Stimulated activated naive B cell treated with anti-CD40 and anti-IgM and Interleukin-4, amounts not matched to agents 10 μg/mL and 1 μg/mL and 100 μg/mL, for 72 hours (primary cell): ENCODE measurements at places on chromosomes 4 and X.

DNA sequence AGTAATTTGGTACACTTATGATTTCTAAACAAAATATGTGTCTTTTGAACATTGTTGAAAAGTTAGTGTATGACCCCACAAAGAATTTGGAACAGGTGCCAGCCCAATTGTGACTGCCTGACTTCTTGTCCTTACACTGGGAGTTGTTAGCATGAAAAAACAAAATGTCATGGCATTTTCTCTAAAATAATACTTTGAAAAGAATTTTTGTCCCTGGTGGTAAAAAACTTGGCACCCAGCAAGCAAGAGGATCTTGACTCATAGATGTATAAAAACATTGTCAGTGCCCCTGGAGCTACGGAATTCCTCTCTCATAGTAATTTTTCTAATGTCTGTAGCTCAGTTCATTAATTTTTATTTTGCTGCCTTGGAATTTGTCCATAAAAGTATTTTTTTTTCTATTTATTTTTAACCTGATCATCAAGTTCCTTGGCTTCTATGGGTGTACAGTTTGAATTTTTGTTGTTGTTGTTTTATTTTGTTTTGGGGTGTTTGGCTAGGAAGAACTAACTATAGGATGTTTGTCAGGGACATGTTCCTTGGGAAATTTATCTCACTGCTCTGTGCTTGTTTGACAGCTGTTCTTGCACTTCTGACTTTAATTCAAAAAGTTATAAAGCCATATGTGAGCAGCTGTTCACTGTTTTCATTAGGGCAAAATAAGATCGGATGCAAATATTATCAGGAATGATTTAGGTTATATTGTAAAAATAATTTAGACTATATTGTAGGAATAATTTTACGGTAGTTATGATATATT is 95.4 kb upstream of the NUDT6 start:
- no peak for DNase-seq

- DNase-seq: no peak
These were observed 6.6 kb downstream of the USP26 start for GRCh38 chrX:133090236-133090809.

DNA sequence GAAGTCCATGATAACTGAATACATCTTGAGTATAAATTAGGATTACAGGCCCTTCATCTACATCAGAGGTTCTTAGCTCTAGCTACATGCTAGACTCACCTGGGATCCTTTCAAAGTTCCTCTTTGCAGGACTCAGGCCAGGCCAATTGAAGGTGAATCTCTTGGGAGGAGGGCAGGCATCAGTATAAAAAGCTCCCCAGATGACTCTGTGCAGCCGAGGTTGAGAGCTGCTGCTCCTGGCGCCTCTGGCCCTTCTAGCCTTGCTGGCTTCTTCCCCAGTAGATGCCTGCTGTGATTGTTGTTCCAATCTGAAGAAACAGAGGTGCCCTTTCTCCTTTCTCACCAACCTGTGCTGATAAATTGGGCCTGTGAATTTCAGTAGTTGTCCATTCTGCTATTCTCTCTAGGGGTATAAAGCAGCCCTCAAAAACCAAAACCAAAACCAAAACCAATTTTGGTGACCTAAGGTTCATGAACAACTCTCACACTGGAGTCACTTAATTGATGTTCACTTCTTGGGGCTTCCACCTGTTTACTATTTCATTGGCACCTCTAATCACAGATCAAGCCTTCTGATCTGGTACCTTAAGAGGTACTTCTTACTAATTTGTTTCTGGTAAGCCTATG is 78.7 kb downstream of the SUPT20HL2 start:
- no peak for DNase-seq

DNA sequence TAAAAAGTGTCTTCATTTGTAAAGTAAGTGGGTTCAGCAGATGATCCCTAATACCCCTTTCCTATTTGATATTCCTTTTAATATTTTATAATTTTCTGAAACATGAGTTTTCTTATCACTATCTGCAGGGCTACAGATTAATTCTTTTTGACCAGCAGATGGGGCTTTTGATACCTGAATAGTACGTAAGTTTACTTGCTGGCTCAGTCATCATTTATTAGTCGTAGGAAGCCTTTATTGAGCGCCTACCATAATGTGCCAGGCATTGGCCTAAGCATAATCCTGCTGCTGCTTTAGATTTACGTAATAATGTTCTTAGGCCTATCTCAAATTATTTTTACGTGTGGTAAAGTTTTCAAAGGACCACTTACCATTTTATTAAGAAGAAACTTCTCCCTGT is 33.1 kb downstream of the OSTC start:
- no peak for DNase-seq

- DNase-seq: no peak
These were observed 543.6 kb upstream of the SMIM31 start for GRCh38 chr4:164210377-164210776.

GRCh38 chr4:153434190-153434589 is 32.0 kb upstream of the TMEM131L start:
- no peak for DNase-seq

GRCh38 chrX:94743478-94743877 is 1069.5 kb downstream of the FAM133A start:
- DNase-seq: no peak

GRCh38 chrX:42495139-42495538 is 282.8 kb downstream of the PPP1R2C start:
- no peak for DNase-seq

GRCh38 chrX:48083212-48083611 is 11.8 kb upstream of the ZNF630 start:
- DNase-seq: peak; percentile 18

DNA sequence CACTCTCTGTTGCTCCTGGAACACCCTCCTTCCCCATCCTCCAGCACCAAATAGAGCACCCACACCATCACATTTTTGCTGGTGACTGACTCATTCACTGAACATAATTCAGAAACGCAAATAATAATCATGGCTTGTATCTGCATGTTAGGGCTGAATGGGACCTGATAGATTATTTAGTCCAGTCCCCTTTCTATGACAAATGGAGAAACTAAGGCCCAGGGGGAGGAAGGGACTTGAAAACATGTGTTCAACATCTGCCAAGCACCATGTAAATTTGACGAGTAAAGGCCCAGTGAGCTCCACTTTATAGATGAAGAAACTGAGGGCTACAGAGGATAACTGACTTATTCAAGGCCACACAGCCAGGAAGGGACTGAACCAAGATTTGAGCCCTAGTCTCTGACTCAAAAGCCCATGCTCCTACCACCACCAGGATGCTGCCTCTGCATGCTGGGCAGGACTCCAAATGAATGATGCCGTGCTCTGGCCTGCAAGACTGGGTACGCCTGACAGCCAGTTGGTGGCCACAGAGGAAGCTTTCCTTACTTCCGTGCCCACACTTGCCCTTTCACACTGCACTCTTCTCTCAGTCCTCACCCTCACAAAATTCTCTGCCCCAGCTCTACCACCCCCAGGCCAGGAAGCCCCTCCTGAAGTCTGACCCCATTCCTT is 133.3 kb upstream of the PJA1 start:
- DNase-seq: no peak

GRCh38 chrX:119516157-119516702 is 48.0 kb downstream of the SLC25A5 start:
- DNase-seq: peak; percentile 34

GRCh38 chr4:21454201-21454600 is 494.4 kb downstream of the KCNIP4 start:
- no peak for DNase-seq

DNA sequence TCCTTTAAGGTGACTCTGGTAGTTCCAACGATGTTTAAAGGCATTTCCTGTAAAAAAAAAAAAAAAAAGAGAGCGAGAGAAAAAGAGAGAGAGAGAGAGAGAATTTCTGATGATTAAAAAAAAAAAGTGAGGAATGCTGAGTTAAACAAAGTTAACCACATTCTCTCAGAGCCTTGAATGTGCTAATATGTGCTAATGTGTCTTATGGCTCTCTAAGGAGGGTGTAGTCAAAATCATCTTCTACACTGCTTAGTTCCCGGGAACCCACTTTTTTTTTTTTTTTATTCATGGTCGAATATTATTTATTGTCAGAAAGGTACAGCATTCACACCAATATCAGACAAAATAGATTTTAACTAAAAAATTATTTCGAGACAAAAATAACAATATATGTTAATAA is 111.7 kb downstream of the SNCA start:
- DNase-seq: no peak

DNA sequence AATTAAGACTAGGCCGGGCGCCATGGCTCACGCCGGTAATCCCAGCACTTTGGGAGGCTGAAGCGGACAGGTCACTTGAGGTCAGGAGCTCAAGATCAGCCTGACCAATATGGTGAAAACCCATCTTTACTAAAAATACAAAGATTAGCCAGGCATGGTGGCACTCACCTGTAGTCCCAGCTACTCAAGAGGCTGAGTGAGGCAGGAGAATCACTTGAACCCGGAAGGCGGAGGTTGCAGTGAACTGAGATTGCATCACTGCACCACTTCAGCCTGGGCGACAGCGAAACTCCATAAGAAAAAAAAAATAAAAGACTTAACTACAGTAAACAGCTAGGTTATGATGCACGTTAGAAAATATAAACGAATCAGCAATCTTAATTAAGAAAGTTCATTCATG is 216.0 kb upstream of the TEX13C start:
- no peak for DNase-seq

- DNase-seq: no peak
These were observed 62.2 kb downstream of the KDM6A start for GRCh38 chrX:44935172-44935571.

DNA sequence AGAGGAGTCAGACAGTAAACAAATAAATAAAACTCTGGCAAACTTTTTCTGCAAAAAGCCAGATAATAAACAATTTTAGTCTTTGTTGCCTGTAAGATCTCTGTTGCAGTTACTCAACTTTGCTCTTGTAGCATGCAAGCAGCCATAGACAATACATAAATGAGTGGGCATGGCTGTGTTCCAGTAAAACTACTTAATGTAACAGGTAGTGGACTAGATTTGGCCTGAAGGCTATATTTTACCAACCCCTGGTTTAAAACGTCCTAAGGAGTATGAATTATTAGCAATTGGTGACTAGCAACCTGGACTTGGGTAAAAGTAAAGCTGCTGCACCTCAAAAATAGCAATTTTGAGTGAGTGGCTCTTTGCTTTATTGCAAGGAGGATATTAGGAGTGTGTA is 30.9 kb downstream of the SLAIN2 start:
- DNase-seq: no peak

DNA sequence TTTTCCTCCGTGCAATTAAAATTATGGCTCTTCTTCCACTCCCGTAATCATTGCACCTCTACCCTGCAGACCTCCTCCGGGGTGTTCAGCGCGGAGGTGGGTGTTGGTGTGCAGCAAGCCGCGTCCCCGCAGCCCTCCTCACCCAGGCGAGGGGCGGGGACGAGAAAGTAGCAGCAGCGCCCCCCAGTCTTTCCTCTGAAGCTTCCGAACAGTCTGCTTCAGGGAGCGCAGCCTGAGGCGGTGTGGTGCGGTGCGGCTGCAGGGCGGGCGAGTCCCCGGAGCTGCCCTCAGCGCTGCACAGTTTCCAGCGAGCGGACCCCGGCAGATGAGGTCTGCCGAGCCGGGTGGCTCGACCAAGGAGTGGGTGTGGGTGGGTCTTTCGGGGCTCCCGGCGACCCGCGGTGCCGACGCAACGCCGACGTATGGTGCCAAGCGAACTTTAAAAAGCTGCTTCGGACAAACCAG is at the start of gene FRAS1:
TSS of gene FRAS1 (plus strand) at position 189 of the 465 bp plus-strand sequence. CDS start 687 bp downstream, outside the sequence.
- DNase-seq: no peak

DNA sequence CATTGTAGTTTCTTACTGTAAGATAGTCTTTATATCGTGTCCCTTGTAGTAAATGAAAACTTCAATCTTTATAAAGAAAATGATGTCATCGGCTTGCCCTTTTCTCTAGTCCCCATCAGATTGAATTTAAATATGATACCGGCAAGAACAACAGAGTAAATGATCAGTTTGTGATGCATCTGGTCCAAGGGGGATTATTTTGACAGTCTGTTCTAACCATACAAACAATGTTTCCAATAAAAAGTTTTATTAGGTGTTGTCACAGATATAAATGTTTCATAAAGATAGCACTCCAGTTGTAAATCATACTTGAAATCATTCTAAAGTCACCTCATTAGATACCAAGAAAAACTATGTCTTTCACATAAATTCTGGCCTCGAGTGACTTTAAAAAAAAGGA is 72.3 kb downstream of the SLC9A6 start:
- no peak for DNase-seq

- no peak for DNase-seq
These were observed 166.4 kb downstream of the TRIML1 start for GRCh38 chr4:188305690-188306089.

DNA sequence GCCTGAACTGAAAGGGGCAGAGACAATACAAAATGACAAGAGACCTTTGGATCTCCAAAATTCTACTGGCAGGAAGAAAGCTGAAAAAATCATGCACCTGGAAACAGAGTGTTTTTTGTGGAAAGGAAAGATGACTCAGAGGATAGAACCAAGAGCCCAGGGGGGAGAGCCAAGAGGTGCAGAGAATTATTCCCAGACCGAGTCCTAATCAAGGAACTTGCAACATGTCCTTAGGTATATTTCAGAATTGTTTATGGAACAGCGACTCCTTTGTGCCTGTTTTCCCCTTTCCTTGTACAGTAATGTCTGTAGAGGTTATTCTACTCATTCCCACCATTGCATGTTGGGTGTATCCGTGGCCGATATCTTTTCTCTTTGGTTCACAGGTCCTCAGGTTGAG is 71.7 kb downstream of the YIPF6 start:
- DNase-seq: no peak

- DNase-seq: no peak
These were observed 5.0 kb upstream of the LAMP2 start for GRCh38 chrX:120474085-120474484.

DNA sequence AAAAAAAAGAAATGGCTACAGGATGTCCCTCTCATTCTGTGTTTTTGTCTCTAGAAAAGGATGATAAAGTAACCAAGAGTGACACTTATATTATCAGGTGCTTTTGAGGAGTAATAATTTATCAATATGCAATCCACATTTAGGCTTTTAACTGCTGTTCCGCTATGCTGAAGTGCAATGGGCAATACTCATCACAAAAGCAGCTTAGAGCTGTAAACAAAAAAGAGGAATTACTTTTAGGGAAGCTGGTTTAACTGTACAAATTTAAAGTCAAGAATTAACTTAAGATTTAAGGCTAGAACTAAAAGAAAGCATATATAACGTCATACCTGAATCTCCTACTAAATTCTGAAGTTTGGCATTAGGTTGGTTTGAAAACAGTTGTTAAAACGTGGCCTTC is 93.5 kb upstream of the DDX3X start:
- no peak for DNase-seq

DNA sequence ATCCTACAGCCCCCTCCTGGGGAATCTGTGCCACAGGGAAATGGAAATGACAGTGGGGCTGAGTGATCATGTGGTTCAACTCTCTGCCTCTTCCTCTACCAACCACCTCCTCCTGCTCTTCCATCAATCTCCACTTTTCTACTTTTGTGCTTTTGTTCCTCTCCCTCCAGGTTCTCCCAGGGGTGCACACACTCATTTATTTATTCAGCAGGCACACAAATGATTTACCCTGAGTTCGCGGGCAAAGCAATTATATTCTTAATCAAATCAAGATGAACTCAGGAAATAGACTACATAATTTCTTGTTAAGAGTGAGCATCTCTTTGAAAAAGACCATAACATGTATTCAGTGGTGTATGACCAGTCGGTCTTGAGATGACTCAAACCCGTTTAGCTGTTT is 69.2 kb downstream of the VCX3A start:
- no peak for DNase-seq

GRCh38 chr4:156638334-156638733 is 333.3 kb downstream of the PDGFC start:
- no peak for DNase-seq
